DMS153 (cell line): ENCODE measurements at places on chromosomes 1 and 21.

DNA sequence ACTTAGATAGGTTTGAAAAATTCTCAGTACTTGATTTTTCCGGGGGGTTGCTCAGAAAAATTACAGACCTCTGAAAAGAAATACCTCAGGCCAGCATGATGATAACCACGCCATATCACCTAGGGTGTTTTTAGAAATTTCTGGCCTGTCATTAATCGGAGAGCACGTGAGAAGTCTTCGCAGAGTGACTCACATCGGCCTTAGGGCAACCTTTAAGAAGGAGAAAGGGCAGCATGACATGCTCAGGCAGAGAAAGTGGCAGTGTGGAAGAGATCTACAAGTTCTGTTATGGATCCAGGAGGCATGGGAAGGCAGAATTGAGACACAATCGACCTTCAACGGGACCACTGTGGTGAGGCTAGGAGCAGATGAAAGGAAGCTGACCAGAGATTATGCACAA is 506.3 kb downstream of the LMO4 start:
- no peak for DNase-seq

DNA sequence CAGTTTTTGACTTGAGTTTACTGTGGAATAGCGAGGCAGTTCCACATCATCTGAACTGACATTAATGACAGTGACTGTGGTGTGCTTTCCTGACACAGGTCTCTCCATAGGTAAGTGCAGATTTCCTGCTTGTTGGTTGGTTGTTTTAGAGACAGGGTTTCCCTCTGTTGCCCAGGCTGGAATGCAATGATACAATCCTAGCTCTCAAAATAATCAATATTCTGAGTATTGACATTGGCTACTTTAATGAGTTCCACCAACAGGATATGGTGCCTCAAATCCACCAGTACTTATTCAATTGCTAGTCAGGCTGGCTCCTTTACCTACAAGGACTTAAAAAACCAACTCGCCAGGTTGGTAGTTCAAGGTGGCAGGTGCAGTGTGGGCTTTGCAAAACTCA is 63.8 kb downstream of the CLSTN1 start:
- DNase-seq, result no peak

- DNase-seq, result no peak
Measured at GRCh38 chr1:185154912-185155513, 1.7 kb downstream of the TRMT1L start.

DNA sequence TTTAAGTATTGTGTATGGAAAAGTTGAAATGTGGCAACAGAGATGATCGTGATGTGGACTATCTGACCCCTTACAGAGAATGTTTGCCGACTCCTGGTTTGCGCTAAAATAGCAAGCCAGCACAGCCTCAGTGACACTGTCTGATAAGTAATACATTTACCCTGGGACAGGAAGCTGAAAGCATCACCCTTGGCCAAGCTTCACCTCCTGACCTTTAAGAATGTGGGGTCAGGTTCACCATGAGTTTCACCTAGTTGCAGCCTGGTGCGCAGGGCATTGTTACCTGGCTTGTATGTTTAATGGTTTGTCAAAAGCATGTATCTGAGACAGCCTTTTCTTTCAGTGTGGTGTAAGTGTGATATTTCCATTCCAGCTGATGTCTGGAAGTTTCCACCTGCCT is 29.2 kb downstream of the TRAF5 start:
- DNase-seq, result no peak

GRCh38 chr1:150810958-150811659 is 3.0 kb upstream of the CTSK start:
- peak; percentile 11 for DNase-seq

- no peak for DNase-seq
Measured at GRCh38 chr1:63975481-63975880, 201.7 kb downstream of the ROR1 start.

DNA sequence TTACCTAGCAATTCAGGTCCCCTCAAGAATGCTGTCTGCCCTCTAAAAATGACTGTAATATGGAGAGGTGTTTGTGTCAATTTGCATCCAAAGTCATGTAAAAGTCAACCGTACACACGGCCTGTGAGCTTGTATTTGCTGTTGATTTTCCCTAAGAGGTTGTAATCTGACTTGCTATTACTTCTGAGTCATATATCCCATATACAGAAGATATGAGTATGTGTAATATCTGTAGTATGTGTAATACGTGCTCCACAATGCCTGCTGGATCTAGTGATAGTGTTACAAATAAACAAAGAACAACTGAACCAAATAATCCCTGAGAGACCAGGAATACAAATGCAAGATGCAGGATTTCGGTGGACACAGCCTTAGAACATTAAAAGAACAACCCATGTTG is 1.4 kb upstream of the KCNJ6 start:
- DNase-seq, result no peak

GRCh38 chr1:17002524-17002902 is 9.2 kb downstream of the ATP13A2 start:
- DNase-seq, result no peak

GRCh38 chr1:87867626-87868025 is 538.9 kb downstream of the LMO4 start:
- DNase-seq, result no peak

GRCh38 chr1:24567792-24568388 is 12.0 kb downstream of the NCMAP start:
- DNase-seq, result peak; percentile 62

GRCh38 chr1:240073097-240073496 is 18.6 kb upstream of the FMN2 start:
- DNase-seq, result no peak

DNA sequence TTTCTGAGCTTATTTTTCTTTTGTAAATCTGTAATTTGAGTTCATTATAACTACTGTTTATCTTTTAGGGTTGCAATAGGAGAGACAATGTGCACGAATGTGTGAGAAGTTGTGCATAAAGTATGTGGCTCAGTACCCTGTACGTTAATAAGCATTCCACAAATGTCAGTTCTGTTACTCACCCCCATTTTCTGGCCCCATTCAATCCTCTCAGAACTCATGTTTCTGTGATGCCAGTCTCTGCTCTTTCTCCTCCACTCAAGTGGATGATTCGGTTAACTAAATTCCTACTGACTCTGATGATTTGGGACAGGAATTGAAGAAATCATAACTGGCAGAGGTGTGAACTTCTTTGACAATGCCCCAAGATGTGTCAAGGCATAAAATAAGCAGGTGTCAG is 10.2 kb upstream of the DMRTB1 start:
- no peak for DNase-seq

- no peak for DNase-seq
Measured at GRCh38 chr1:208917281-208917680, 666.2 kb upstream of the CAMK1G start.

GRCh38 chr1:21827141-21827679 is 15.1 kb downstream of the LDLRAD2 start:
- DNase-seq, result no peak

GRCh38 chr1:47584249-47584648 is 146.4 kb downstream of the FOXD2 start:
- no peak for DNase-seq

- no peak for DNase-seq
Measured at GRCh38 chr1:19621274-19621950, 22.7 kb upstream of the NBL1 start.

GRCh38 chr1:243742819-243743218 is 107.2 kb downstream of the AKT3 start:
- DNase-seq, result no peak

GRCh38 chr21:23541571-23541970 is 2065.7 kb downstream of the MRPL39 start:
- no peak for DNase-seq

DNA sequence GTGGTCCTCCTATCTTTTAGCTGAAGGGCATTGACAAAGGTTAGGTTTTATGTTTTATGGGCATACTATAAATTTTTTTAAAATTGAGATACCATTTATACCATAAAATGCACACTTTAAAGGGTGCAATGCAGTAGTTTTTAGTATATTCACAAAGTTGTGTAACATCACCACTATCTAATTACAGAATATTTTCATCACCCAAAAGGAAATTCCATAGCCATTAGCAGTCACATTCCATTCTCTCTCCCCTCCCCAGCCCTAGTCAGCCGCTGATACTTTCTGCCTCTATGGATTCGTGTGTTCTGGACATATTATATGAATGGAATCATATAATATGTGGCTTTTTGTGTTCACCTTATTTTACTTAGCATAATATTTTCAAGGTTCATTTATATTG is 135.8 kb upstream of the B3GALT2 start:
- no peak for DNase-seq

DNA sequence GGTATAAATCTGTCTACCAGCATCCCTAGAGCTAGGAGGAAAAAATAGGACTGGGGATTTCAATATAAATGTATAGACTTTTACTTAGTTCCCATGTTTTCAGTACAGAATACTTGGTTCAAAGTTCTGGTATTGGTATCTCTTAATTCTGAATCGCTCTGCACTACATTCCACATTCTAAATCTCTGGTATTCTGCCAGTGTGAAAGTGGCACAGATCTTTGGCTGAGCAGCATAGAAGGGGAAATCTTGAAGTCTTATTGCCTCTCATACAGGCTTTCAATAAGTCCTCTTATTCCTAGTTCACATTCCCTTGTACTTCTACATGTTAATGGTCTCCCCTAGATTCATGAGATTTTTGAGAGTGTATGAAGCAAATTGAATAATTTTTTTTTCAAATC is 74.0 kb upstream of the HSPA13 start:
- DNase-seq, result no peak

- DNase-seq, result no peak
Measured at GRCh38 chr1:176802316-176802715, 339.3 kb downstream of the PAPPA2 start.

DNA sequence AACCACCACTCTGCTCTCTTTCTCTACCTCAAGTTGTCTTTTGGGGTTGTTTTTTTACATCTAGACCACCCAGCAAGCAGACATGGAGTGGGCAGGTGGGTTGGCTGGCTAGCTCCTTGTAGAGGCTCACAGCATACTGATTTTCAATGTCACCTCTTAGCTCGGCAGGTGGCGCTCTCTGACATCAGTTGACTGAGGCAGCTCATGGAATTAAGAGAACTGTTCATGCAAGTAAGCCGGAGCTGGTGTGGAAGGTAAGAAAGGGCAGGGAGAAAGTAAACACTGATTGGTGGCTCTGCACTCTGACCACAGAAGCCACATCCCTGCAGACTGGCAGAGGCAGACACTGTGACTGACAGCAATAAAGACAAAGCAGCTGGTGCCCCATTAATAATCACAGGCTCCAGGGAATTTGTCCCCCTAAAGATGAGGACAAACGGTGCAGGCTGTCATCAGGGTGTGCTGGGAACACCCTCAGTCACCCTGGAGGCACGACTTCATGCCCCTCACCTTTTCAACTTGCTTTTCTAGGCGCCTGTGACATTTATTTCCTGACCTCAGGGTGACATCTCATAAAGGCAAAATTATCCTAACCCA is 226.8 kb downstream of the LMX1A start:
- DNase-seq, result peak; percentile 90

DNA sequence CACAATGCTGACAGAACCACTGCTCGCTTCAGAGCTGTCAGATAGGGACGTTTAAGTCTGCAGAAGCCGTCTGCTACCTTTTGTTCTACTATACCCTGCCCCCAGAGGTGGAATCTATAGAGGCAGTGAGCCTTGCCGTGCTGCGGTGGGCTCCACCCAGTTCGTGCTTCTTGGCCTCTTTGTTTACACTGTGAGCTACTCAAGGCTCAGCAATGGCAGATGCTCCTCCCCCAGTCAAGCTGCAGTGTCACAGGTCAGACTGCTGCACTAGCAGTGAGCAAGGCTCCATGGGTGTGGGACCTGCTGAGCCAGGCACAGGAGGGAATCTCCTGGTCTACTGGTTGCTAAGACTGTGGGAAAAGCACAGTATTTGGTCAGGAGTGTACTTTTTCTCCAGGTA is 47.1 kb downstream of the LEPR start:
- DNase-seq, result peak; percentile 65

- no peak for DNase-seq
Measured at GRCh38 chr1:160053548-160054365, 16.2 kb downstream of the KCNJ10 start.

- no peak for DNase-seq
Measured at GRCh38 chr1:244735404-244735803, 82.5 kb downstream of the DESI2 start.

DNA sequence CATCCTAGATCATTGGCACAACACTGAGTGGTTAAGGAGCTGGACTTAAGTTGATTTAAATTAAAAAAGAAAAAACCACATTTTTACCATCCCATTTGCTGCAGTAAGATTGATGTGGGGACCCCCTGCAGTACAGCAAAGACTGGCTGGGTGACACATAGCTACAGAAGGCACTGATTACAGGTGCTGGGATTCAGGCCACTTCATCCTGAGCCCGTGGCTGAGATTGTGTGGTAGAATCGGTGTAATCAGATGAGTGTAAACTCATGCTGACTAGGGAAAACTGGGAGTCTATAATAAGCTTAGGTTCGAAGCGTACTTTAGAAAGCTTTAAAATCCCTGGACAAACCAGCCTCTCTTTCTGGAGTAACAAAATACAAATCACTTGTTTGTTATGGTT is 70.1 kb downstream of the SLC25A24 start:
- no peak for DNase-seq

GRCh38 chr21:27806281-27806680 is 839.4 kb upstream of the ADAMTS5 start:
- DNase-seq, result no peak

- DNase-seq, result no peak
Measured at GRCh38 chr1:81410941-81411340, 389.8 kb upstream of the ADGRL2 start.

GRCh38 chr21:28872218-28872617 is 120.5 kb downstream of the LTN1 start:
- DNase-seq, result no peak

DNA sequence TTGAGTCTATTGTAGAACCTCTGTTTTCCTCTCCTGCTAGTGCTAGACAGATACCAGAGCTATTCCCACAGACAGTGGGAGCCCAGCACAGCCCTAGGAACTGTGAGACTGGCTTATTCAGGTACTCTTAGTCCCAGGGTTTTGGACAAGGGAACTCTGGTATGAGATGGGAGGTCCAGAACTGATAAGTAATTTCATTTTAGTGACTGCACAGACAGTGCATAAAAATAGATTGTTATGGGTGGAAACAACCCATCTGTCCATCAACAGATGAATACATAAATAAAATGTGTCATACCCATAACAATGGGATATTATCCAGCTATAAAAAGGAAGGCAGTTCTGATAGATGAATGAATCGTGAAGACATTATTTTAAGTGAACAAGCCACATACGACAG is 9.0 kb downstream of the EPS8L3 start:
- no peak for DNase-seq

GRCh38 chr21:35179990-35180540 is 131.0 kb upstream of the RUNX1 start:
- no peak for DNase-seq

DNA sequence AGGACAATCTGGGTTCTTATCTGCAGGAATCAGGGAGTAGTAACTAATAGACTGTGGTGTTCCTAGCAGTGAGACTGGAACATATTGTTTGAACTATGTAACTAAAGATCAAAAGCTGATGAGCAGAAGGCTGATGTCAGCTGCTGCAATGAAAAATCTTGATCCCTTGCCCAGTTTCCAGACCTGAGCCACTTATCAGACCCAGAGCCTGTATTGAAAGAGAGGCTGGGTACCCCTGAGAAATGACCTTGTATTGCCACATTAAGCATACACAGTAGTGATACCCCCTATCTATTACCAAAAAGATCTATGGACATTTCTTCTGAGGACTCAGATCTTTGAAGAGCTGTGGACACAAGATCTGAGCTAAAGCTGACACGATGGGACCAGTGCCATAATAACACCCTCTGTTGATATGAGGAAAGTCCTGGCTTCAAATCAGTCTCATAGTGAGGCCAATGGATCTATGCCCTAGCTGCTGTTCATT is 178.0 kb upstream of the GALNT2 start:
- no peak for DNase-seq
